Astrocyte of the hippocampus (primary cell): ENCODE measurements at places on chromosomes 12 and 14.

- DNase-seq: no peak
Observed at GRCh38 chr14:100738704-100739131, 12.0 kb downstream of the DLK1 start.

GRCh38 chr12:108335349-108336119 lies 3.6 kb downstream of the CMKLR1 start:
- DNase-seq: no peak

DNA sequence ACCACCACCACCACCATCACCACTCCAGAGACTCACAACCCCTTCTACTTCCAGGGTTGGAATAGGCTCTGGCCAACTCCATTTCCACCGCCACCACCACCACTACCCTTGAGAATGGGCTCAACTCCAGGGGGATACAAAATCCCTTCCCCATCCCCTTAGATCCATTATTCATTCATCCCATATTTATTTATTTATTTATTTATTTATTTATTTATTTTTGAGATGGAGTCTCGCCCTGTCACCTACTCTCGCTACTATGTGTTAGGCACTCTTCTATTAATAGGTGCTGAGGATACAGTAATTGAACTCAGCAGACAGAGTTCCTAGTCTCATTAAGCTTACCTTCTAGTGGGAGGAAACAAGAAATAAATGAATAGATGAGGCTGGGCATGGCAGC lies 4.8 kb upstream of the ADCY6 start:
- no peak for DNase-seq

- no peak for DNase-seq
Observed at GRCh38 chr12:93426412-93426805, 15.3 kb downstream of the UBE2N start.

DNA sequence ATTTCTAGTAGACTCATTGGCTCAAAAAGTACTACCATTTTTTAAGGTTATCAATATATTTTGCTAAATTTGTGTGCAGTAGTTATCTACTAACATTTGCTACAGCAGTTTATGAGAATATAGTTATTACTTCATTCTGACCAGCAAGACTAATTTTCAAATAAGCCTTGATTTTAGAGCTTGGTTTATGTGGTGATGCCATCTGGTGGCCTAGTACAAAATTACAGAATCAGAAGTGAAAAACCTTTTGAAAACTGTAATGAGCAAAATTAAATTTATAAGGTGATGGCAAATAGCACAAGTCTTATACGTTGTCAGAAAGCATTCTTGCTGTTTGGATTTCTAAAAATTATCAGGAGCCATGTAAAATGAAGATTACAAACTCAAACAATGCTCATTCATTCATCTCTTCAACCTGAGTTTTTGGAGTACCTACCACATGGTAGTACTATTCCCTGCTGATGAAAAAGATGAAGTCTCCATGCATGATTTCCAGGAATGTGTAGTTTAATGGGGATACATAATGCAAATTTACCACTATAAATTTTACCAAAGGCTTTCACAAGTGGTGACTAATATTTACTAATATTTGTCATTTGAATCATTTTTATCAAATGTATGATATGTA lies 51.0 kb downstream of the MAGOHB start:
- peak; percentile 58 for DNase-seq
